ENCODE measurements at places on chromosomes 5 and 9.

- DNase-seq = peak; percentile 74
Observed at GRCh38 chr9:112091810-112092209, 83.3 kb downstream of the SUSD1 start.

DNA sequence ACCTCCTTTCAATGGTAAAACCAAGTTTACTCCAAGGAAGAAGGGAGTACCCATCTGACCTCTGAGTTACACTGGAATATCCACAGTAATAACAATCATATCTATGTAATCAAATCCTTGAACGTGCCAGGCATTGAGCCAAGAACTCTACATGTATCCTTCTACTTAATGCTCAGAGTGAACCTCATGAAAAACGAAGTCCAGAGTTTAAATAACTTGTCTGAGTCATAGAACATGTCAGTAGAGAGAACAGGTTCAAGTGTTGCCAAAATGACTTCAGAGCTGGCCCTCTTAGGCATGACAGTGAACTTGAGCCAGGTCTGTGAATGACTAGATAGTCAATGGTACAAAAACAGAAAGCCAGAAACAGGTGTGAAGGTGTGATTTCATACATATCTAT is 164.1 kb upstream of the ZNF618 start:
- DNase-seq = peak; percentile 10

GRCh38 chr9:134283111-134283515 is 43.1 kb upstream of the RXRA start:
- DNase-seq = peak; percentile 94

- DNase-seq = no peak
Observed at GRCh38 chr5:31404325-31404724, 127.6 kb downstream of the DROSHA start.

Data from thyroid gland (tissue), 4 donors.